ENCODE measurements at places on chromosomes 3 and 15. TPM values are rescaled to one million over a fixed set of nuclear protein-coding genes. Genes with fewer than 3 reads are reported as not detected.

DNA sequence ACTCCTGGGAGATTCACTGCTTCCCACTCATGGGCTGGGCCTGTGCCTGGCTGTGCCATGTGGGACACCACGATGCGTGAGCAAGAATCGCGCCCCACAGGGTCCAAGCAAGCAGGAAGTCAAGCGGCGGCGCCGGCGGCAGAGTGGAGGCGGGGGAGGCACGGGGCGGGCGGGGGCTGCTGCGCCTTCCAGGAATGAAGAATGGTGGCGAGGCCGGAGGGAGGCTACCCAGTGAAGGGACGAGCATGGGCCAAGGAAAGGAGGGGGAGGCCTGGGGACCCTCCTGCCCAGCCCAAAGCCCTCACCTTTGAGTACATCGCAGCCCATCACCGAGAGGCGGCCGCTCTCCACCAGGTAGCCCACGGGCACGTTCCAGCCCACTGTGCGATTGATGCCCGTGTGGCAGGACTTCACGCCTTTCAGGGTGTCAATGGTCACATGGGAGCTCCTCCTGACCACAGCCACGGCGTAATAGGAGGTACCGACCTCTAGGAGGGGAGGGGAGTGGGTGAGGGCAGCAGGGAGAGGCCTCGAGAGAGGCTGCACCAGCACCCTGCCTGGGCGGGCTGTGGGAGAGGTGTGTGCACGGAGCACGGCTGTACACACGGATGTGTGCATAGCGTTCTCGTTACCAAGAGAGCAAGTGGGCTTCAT lies 5.5 kb downstream of the MELTF start:
- no peaks in the 10 kb centered on the region for H3K36me3 ChIP-seq
- H3K27me3 ChIP-seq, result peaks cover 10% of the 10 kb centered on the region
- peaks cover 3% of the 10 kb centered on the region for H3K4me1 ChIP-seq

GRCh38 chr15:90001683-90002427 lies 731 bp downstream of the ZNF710 start:
- DNase-seq, result peak; percentile 62

GRCh38 chr3:45881078-45882022 lies 5.0 kb upstream of the CCR9 start:
- no peaks in the 10 kb centered on the region for H3K27me3 ChIP-seq
- H3K27ac ChIP-seq, result no peak overlapping the region
- H3K36me3 ChIP-seq, result no peaks in the 10 kb centered on the region
- H3K4me1 ChIP-seq, result no peaks in the 10 kb centered on the region

GRCh38 chr15:50345298-50345697 lies 9.7 kb downstream of the GABPB1 start:
- no peaks in the 10 kb centered on the region for H3K27me3 ChIP-seq
- H3K36me3 ChIP-seq, result no peaks in the 10 kb centered on the region
- no peak for DNase-seq
- no peak overlapping the region for H3K27ac ChIP-seq
- H3K4me3 ChIP-seq, result no peak overlapping the region
- H3K4me1 ChIP-seq, result peaks cover 27% of the 10 kb centered on the region

CKMT1A gene
- not detected for total RNA-seq

LCTL gene
- not detected for total RNA-seq

Measured in gastrocnemius medialis (tissue), 4 donors.